ENCODE measurements at places on chromosomes 6 and 20.
A peak's percentile ranks its signal among the peaks of the same experiment; 100 is the strongest.

DNA sequence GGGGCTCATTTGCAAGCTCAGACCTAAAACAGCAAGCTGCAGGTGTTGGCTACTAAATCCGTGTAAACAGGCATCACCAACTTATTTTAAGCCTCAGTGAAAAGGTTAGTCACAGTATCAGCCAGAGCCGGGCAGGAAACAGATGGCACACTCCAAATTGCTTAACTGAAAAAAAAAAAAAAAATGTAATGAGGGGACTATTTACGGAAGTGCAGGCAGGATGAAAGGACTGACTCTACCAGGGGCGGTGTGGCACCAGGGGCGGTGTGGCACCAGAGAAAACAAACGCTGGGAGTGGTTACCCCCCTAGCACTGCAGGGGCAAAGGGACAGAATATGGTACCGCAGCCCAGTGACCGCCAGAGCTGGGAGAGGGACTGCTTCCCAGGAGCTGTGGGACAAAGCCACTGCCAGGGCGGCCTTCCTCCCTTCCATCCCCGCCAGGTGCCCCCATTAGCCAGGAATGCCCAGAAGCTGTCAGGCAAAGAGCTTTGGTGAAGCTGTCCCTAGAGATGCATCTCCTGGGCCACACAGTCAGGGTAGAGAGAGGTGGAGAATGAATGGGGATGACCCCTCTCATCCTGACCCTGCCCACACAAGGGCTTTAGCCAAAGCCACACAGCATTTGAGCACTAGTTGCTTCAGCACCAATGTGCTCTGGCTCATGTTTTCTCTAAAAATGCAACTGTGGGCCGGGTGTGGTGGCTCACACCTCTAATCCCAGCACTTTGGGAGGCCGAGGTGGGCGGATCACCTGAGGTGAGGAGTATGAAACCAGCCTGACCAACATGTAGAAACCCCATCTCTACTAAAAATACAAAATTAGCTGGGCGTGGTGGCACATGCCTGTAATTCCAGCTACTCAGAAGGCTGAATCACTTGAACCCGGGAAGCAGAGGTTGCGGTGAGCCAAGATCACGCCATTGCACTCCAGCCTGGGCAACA, 39.6 kb upstream of the GFOD1 start:
- DNase-seq = peak; percentile 55

DNA sequence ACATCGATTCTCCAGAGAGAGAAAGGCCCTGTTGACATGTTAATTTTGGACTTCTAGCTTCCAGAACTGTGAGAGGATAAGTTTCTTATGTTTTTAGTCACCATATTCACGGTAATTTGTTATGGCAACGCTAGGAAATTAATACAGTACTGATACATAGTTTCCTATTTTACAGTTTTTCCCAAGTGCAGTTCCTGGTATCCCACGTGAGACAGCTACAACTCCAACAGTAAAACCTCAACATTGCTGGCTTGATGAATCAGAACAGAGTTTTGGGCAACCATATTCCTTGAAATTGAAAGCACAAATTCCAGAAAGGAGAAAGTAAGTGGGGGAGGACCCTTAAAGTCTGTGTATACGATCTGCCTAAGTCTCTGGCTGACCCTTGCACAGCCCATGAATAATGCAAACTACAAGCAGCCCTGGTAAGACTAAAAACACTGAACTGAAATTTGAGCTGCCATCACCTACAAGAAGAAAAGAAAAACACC, 505.1 kb upstream of the NRSN1 start:
- no peak for DNase-seq

GRCh38 chr6:150165020-150165702, 22.3 kb downstream of the PPP1R14C start:
- DNase-seq = peak; percentile 69

DNA sequence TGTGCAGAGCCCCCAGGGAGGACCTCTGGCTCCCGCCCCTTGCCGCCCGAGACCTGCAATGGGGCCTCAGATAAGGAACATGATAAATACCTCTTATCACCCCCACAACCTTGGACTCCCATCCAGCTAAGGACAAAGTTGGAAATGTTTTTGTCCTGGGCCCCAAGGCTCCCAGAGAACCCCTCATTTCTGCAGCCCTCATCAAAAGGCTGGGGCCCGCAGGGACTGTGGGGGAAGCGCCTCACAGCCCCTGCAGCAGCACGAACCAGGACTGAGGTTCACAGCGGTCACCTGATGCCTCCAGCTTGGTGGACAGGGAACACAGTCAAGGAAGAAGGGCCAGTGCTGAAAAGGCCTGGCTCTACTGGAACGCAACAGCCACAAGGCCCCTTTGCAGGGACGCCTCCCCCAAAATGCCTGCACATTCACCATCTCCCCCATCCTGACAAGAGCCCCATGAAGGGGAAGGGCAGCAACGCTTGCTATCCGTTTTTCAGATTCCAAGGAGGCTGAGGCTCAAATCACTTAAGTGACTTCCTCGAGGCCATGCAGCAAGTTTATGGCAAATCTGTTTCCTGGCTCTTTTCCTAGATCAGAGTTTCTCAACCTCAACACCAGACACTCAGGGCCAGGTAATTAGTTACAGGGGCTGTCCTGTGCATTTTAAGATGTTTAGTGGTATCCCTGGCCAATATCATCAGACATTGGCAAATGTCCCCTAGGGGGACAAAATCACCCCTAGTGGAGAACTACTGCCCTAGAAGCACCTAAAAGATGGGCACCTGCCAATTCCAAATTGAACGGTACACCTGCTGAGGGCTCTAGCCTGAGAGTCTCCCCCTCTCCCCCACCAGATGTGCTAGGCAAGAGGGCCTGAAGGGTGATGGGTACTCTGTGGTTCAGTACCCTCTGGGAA, 10.6 kb downstream of the TFEB start:
- no peak for DNase-seq

- DNase-seq = no peak
Observed at GRCh38 chr6:150637266-150637665, 37.6 kb downstream of the PLEKHG1 start.

DNA sequence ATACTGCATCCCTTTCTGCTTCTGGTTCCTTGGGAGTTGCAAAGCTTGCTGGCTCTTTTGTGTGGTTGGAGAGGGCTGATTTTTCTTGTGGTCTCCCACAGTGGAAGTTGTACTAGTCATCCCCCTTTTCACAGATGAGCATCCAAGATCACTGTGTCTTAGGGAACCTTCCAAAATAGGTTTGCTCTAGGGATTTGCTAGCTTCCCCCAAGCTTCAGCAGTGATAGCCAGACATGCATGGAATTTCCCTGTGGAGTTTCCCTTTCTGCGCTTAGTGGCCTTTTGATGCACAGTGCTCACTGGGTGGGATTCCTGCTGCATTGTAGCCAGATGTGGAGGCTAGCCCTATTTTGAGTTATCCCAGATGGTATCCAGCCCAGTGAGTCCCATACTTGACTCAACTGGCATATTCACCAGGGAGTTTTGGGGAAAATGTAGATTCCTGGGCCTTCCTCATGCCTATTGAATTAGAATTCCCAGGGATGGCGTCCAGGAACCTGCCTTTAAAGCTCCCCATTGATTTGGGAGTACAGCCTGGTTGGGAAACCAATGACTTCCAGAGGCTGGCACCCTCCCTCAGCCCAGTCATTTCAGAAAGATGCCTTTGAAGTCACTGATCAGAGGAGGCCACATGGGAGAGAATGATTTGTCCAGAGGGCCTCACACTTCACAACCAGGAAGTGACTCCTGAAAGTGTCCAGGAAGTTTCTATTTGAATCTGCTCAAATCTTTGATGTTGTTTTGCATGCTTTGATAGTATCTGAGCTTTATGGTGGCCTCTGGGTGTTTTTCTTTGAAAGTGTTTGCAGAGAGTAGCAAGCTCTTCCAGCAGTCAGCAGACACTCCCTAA, 25.9 kb downstream of the PPARD start:
- DNase-seq = peak; percentile 64

- peak; percentile 64 for DNase-seq
Observed at GRCh38 chr6:132919045-132919860, 104.9 kb downstream of the RPS12 start.

GRCh38 chr6:38502423-38502822, 137.3 kb downstream of the BTBD9 start:
- no peak for DNase-seq

DNA sequence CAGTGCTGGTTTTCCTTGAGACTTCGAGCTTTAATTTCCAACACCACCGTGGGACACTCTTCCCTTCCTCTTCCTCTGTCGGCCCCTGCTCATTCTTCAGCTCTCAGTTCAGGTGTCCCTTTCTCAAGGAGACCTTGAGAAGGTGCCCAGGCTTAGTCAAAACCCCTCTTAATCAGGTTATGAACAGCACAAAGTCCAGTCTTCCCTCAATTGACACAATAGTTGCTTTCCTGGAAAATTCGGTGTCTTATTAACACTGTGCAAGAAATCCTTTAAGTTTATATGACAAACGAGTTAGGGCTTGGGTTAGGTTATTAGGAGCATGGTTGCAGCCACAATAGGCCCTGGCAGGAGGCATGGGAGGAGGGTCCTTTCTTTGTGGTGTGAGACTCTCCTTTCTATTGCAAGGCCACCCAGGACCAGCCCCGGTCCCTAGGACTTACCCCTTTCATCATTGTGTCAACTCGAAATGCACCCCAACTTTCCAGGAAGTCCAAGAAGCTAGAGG, 1.5 kb upstream of the NSFL1C start:
- DNase-seq = no peak

DNA sequence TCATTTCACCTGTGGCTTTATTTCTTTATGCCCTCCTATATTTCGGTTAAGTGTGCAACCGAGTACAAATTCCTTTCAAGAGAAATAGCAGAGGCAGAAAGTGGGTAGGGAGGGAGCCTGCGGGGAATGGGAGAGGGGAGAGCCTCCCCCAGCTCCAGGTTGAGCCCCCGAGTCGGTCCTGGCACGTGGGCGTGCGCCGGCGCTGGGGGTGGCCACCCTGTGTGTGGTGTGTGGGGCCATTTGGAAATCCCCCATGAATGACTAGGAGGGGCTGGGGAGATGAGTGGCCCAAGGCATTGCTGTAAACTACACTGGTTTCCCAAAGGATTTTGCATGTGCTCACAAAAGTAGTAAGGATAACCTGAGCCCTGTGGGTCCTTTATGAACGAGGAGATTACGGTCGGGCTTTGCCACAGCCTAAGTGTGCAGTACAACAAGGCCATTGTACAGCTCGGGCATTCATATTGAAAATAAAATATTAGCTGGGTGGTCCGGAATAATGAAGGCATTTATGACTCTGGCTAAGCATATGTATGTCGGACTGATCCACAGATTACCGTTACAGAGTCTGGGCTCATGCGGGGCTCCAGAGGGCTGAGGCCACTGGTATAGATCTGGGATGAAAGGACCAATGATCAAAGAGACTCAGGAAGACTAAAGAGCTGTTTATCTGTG, 84.5 kb upstream of the RALGAPA2 start:
- DNase-seq = no peak
